ENCODE measurements at places on chromosomes 4 and X.
A peak's percentile ranks its signal among the peaks of the same experiment; 100 is the strongest.

- peak overlapping the region; percentile 29 for H3K27ac ChIP-seq
- DNase-seq: no peak
- no peaks in the 10 kb centered on the region for H3K36me3 ChIP-seq
- no peak overlapping the region for H3K4me3 ChIP-seq
- H3K27me3 ChIP-seq: no peaks in the 10 kb centered on the region
Observed at GRCh38 chr4:8173492-8174242, 15.1 kb upstream of the ABLIM2 start.

DNA sequence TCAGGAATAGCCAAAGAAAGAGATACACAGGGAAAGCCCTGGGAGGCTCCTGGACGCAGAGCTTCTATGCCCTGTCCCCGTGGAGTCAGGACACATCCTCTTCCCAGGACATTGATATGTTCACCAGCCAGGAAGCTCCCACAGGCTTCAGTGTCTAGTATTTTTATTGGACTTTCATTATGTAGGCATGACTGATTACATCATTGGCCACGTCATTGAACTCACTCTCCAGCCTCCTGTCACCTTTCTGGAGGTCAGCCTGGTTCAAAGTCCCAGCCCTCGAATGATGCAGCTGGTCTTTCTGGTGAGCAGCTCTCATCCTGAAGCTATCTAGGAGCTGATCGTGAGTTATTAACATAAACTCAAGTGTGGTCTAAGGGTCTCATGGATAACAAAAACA, 104.1 kb downstream of the CPEB2 start:
- H3K27me3 ChIP-seq: no peaks in the 10 kb centered on the region
- no peak overlapping the region for H3K4me3 ChIP-seq
- no peak for DNase-seq

GRCh38 chr4:109985993-109986974, 73.6 kb downstream of the EGF start:
- H3K27ac ChIP-seq: peak overlapping the region; percentile 72
- no peak overlapping the region for H3K4me3 ChIP-seq
- no peaks in the 10 kb centered on the region for H3K27me3 ChIP-seq
- peaks cover 27% of the 10 kb centered on the region for H3K36me3 ChIP-seq
- H3K4me1 ChIP-seq: peaks cover 21% of the 10 kb centered on the region

DNA sequence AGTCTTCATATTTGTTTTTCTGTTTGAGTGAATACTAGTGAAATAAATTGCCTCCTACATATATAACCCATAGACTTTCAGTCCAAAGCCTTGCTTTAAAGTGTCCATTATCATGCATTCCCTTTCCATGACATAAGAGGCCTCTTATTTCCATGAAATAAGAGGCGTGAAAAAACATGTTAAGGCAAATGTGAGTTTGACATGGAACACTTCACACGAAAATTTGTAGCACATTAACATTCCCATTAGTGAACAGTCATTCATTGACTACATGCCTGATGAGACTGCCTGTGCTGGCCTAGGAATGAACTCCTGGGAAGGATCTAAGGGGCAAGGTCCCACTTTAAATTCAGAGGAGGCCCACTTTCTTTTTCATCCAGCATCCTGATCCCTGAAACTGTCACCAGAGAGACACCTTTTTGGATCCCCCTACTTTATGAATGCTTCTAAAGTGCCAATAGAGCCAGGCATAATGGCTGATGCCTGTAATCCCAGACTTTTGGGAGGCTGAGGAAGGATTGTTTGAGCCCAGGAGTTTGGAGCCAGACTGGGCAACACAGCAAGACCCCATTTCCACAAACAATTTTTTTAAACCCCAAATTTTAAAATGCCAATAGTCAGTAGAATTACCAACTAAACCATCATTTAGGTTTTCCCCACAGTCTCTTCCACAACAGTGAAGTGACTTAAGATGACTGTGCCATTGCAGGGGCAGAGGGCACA, 6.7 kb downstream of the RTL8B start:
- no peaks in the 10 kb centered on the region for H3K27me3 ChIP-seq
- H3K27ac ChIP-seq: no peak overlapping the region
- no peak overlapping the region for H3K4me3 ChIP-seq
- peaks cover 10% of the 10 kb centered on the region for H3K4me1 ChIP-seq

GRCh38 chrX:727738-728621, 97.4 kb downstream of the SHOX start:
- no peak for DNase-seq
- H3K27me3 ChIP-seq: no peaks in the 10 kb centered on the region
- no peak overlapping the region for H3K27ac ChIP-seq
- H3K36me3 ChIP-seq: no peaks in the 10 kb centered on the region
- no peaks in the 10 kb centered on the region for H3K4me1 ChIP-seq
- H3K4me3 ChIP-seq: no peak overlapping the region

DNA sequence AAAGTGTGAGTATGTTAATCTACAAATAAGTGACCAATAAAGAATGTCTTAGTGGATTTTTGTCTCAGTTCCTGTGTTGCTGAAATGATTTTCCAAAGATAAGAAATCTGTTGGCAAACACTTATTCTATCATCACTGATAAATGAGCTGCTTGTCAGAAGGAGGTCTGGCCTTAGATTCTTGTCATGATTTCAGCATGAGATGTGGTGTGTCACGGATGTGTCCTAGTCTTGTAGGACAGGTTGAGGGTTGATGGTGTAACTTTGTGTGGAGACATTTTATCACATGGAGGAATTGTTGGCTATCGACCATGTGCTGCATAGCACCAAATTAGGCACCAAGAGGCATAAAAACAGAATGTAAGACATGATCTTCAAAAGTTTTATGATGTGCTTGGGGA, 31.8 kb upstream of the LIMCH1 start:
- H3K4me3 ChIP-seq: no peak overlapping the region
- no peak for DNase-seq
- H3K4me1 ChIP-seq: peaks cover 14% of the 10 kb centered on the region

DNA sequence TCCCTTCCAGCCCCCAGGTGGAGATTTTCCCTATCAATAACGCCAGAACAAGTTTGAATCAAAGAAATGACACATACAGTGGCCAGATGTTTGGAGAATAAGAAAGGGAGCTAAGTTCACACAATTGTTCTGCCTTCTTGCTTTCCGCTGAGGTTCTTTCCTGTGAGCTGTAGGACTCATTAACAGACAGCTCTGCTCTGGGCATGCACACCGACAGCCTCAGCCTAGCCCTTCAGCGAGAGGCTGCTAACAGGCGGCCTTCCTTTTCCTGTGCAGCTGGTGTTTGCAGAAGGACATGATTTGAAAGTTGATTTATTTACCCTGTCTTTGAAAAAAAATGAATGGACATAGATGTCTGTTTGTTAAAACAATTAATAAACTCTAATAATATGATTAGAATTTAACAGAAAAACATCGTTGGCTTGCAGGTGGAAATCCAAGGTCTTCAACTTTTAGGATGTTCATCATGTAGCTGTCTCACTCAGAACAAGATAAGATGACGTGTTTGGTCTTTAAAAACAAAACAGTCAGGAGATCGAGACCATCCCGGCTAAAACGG, 183.3 kb downstream of the KDR start:
- H3K4me3 ChIP-seq: no peak overlapping the region
- no peak overlapping the region for H3K27ac ChIP-seq
- no peaks in the 10 kb centered on the region for H3K36me3 ChIP-seq
- DNase-seq: no peak

- no peaks in the 10 kb centered on the region for H3K4me1 ChIP-seq
- no peak overlapping the region for H3K4me3 ChIP-seq
- H3K27ac ChIP-seq: no peak overlapping the region
- no peaks in the 10 kb centered on the region for H3K36me3 ChIP-seq
Observed at GRCh38 chr4:839675-840443, 13.9 kb upstream of the CPLX1 start.

DNA sequence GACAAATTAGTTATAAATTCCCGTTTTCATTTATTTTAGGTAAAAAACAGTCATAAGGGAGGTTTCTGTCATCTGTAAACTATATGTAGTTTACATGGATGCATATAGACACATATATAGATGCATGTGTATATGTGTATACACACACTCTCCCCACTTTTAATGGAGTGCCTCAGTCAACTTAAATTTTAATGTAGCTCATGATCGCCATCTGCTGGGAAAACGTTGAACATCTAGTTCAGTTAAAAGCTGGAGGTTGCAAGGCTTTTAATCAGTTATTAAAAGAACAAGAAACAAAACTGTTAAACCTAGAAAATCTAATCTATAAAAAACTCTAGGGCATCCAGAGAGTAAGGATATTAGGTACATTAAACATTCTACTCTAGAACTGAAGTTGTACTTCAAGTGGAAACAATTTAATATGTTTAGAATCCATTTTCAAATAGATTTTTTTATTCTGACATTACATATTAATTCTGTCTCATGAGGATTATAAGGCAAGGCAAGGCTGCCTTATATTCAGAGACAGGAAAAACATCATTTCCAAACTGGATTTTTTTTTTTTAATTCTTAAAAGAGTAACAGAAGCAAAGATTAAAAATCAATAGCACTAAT, 122.6 kb downstream of the SHISA3 start:
- no peaks in the 10 kb centered on the region for H3K36me3 ChIP-seq
- no peaks in the 10 kb centered on the region for H3K27me3 ChIP-seq
- no peak for DNase-seq
- H3K4me3 ChIP-seq: no peak overlapping the region
- peaks cover 21% of the 10 kb centered on the region for H3K4me1 ChIP-seq

DNA sequence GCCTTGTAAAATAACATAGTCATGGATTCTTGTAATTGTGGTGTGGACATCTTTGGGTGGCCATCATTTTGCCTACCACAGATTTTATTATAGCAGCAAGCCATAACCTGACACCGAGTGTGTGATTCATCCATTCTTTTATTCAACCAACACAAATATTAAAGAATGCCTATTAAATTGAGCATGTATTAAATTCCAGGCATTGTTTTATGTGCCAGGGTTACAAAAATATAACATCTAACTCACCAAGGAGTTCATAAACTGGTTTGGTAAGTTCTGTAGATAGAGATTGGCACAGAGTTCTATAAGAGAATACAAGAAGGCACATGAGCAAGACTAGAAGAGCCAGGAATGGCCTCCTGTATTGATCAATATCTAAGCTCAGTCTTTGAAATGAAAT, 18.0 kb downstream of the NBDY start:
- H3K27me3 ChIP-seq: peaks cover 4% of the 10 kb centered on the region
- H3K36me3 ChIP-seq: no peaks in the 10 kb centered on the region
- no peaks in the 10 kb centered on the region for H3K4me1 ChIP-seq
- DNase-seq: no peak

- H3K4me1 ChIP-seq: no peaks in the 10 kb centered on the region
- H3K27me3 ChIP-seq: no peaks in the 10 kb centered on the region
- H3K4me3 ChIP-seq: no peak overlapping the region
- no peak overlapping the region for H3K27ac ChIP-seq
- no peaks in the 10 kb centered on the region for H3K36me3 ChIP-seq
Observed at GRCh38 chrX:70504772-70505450, 60.3 kb downstream of the DLG3 start.

GRCh38 chrX:120823556-120823955, 52.1 kb downstream of the CT47B1 start:
- no peak for DNase-seq
- H3K27ac ChIP-seq: no peak overlapping the region
- H3K4me1 ChIP-seq: no peaks in the 10 kb centered on the region
- H3K36me3 ChIP-seq: no peaks in the 10 kb centered on the region
- H3K27me3 ChIP-seq: no peaks in the 10 kb centered on the region

- H3K27ac ChIP-seq: peak overlapping the region; percentile 68
- no peaks in the 10 kb centered on the region for H3K36me3 ChIP-seq
- H3K4me3 ChIP-seq: no peak overlapping the region
- DNase-seq: peak; percentile 89
- H3K27me3 ChIP-seq: no peaks in the 10 kb centered on the region
- H3K4me1 ChIP-seq: peaks cover 10% of the 10 kb centered on the region
Observed at GRCh38 chr4:37715889-37716402, 29.8 kb upstream of the RELL1 start.

DNA sequence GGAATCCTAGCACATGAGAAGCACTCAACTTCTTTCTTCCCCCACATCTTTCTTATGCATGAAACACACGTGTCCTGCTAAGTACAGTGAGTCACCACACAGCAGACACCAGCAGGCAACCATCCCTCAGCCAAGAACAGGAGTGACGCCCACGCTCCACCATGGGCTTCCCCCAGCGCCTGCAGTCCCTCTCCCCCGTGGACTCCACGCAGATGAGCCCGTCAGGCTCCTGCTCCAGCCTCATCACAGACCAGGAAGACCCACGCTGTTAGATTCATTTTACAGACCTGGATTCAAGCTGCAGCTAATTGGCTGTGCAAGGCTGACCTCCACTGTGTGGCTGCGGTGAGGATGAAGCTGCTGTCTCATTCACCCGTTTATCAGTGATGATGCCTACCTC, 16.7 kb downstream of the HMX1 start:
- H3K4me1 ChIP-seq: no peaks in the 10 kb centered on the region
- H3K27ac ChIP-seq: no peak overlapping the region
- no peak overlapping the region for H3K4me3 ChIP-seq
- peaks cover 65% of the 10 kb centered on the region for H3K27me3 ChIP-seq

- no peaks in the 10 kb centered on the region for H3K36me3 ChIP-seq
- no peak for DNase-seq
- H3K27ac ChIP-seq: peak overlapping the region; percentile 30
- no peak overlapping the region for H3K4me3 ChIP-seq
- peaks cover 37% of the 10 kb centered on the region for H3K4me1 ChIP-seq
Observed at GRCh38 chr4:147860960-147861359, 129.1 kb downstream of the ARHGAP10 start.

DNA sequence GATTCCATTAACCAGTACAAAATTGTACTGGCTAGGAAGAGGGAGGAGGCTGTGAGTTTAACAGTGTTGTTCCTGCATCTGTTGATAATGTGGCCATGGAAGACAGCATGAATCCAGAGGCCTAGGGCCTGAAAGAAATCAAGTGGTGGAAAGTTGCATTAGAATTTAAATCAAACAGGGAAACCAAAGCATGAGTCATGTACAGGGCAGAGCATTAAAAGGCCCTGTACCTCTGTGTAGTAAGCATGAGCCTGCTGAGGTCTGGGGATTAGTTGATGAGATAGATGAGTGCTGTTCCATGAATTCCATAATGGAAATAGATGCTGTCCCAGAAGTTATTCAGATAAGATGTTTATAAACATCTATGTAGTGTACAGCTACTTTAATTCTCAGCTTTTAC, 58.3 kb downstream of the MID1IP1 start:
- H3K4me1 ChIP-seq: peaks cover 11% of the 10 kb centered on the region
- H3K27ac ChIP-seq: no peak overlapping the region
- no peak for DNase-seq
- H3K27me3 ChIP-seq: no peaks in the 10 kb centered on the region
- no peaks in the 10 kb centered on the region for H3K36me3 ChIP-seq

DNA sequence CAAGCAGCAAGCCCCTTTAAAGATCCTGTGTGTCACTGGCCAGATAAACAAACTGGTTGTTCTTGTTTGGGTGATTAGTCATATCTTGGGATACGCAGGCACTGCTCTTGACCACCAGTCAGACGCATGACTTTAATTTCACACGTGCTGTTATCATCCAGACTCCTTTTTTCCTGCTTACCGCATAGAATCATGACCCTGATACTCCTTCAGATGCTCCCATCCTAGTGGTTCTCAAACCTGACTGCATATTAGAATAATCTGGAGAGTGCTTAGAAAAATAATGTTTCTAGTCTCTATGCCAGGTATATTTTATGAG, 78.8 kb downstream of the CLDN22 start:
- H3K27ac ChIP-seq: no peak overlapping the region
- DNase-seq: no peak
- H3K4me1 ChIP-seq: no peaks in the 10 kb centered on the region
- H3K4me3 ChIP-seq: no peak overlapping the region

Measured in gastrocnemius medialis (tissue), 4 donors.